DMS53 (cell line): ENCODE measurements at places on chromosomes 2 and 18.

- peak; percentile 7 for DNase-seq
Observed at GRCh38 chr2:20677301-20678085, 10.5 kb downstream of the GDF7 start.

DNA sequence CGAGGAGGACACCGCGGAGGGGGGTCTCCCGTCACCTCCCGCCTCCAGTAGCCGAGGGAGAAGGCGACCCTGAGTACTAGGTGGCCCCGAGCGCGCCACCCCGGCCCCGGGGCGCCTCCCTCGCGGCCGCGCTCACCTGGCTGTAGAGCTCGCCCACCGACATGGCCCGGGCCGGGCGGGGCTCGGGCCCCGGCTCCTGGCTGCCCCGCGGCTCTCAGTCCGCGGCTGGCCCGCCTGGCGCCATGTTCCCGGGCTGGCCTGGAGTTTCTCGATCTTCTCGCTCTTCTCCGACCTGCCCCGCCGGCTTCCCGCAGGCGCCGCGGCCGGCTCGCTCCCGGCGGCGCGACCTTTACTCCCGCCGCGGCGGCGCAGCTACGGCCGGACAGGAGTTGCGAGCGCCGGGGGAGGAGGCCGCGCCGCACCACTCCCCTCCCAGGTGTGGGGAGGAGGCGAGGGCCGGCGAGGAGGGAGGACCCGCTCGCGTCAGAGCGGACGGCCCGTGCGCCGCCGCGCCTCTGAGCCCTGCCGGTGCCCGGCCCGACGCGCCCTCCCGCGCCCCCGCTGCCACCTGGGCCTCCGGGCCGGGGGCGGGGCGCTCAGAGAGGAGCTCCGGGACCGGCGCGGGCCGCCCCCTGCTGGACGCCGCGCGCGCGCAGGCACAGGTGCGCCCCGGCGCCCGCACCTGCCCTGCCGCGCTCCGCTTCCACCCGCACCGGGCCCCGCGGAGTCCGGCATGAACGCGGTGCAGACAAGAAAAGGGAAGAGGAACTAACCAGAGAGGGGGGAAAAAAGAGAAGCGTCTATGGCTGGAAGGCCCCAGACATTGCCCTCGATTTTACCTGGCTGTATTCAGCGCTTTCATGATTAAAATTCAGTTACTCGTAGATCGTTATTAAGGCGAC, at the start of gene MYO5B:
Gene MYO5B, minus strand, starts transcription at position 517 of the 902 bp plus-strand sequence. Its CDS starts 354 bp downstream, at position 163.
- peak; percentile 99 for DNase-seq

DNA sequence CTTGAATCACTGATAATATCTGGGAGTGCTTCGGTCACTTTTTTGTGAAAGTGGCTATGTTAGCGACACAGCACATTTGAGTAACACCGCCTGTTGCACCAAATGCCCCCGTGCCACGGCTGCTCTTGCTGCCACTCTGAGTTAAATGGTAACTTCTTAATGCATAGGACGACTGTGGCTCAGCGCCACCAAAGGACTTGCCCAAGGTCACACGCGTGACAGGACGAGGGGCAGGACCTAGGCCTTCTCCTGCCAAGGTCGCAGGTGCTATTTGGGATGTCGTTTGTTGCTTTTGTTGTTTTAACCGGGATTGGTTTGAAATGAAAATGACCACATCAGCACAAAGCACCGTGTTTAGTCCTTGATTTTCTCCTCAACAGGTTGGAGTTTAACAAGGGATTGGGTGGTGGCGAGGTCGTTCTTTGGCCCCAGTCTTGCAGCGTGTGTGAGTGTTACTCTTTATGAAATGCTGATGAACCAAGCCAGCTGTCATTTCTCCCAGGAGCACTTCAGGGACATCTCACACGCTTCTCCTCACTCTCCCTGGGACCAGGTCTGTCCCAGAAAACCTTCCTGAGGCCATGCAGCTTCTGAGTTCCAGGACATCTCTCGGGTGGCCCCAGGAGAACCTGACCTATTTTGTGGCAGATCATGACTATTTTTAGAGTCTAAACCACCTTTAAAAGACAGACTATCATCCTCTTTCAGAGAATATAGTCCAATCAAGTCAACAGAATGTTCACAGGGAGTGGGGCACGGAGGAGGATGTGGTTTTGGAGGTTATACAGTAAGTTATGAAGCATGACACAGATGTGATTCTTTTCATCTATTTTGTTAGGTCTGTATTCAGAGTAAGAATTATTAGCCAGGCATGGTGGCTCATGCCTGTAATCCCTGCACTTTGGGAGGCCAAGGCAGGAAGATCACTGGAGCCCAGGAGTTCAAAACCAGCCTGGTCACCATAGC, 49.9 kb downstream of the MTCL1 start:
- DNase-seq = no peak

DNA sequence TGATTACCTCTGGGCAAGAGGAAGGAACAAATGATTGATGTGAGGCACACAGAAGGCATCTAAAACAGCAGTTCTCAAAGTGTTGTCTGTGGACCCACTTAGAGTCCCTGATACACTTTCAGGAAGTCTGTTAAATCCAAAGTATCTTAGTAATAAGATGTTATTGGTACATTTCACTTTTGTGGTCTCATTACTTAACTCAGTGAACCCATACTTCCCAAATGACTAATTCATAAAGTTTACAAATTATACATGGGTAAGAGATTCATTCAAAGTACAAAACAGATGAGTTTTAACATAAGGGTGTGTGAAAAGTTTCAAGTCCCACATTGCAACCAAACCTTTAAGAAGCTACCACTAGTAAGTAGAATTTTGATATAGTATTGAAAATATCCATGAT, 440.5 kb downstream of the NUP35 start:
- no peak for DNase-seq

DNA sequence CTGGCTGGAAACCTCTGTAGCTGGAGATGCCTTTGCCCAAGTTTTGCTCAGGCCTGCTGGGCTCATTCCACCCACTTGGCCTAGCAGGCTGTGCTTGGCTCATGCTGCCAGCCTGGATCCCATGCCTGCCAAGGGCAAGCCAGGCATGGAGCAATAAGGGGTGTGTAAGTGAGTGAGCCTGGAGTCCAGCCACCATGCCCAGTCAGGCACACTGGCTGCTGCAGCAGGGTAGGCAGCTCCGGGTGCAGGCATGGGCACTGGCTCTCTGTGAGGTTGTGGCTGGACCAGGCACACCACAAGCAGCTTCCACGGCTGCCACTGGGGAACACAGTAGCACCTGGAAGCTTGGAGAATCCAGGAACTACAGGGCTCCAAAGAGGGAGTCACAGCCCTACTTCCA, 147.7 kb upstream of the HS6ST1 start:
- DNase-seq = no peak

DNA sequence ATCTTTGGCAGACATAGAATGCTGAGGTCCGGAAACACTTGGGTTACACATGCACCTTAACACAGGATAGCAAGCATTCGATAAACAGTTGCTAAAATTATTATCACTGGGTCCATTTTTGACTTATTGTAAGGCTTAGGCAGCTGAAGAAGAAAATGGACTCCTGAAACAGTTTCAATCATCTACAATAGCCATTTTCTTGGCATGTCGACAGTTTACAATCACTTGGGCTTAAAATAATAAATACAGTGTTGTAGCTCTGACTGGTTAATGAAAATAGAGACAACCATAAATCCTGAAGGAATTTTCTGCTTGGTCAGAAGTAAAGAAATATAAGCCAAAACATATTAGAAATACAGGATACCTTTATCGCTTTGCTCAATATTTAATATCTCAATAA, 169.2 kb downstream of the XIRP2 start:
- DNase-seq = no peak

- DNase-seq = no peak
Observed at GRCh38 chr2:205511641-205512040, 170.7 kb upstream of the NRP2 start.

DNA sequence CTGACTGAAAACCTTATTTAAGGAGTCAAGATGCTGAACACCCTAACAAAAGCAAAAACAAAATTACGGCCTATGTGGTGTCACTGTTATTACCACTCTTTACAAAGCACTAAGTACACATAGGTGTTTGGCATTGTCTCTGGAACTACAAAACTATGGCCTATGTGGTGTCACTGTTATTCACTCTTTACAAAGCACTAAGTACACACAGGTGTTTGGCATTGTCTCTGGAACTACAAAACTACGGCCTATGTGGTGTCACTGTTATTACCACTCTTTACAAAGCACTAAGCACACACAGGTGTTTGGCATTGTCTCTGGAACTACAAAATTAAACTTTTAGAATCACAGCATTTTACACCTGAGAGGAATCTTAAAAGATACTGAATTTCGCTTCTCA, 47.4 kb downstream of the SLC35F5 start:
- DNase-seq = peak; percentile 96
